RWPE2 (cell line): ENCODE measurements at places on chromosomes 2 and 18.

DNA sequence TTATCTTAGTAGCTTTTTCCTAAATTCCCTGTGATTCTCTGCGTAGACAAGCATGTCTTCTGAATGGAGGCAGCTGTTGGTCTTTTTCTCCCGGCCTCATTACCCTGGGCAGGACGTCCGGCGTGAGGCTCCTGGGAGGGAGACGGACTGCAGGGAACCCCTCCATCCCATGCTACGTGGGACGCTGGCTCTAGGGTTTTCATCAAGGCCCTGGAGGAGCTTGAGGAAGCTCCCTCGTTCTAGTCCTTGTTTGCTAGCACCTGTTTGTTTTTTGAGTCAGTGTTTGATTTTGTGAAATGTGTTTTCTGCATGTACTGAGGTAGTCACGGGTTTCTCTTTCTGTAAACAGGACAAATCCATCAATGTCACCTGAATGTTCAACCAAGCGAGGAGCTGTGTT, 99.3 kb upstream of the TMEM18 start:
- DNase-seq, result no peak

GRCh38 chr2:11042841-11043240, 112.4 kb upstream of the SLC66A3 start:
- DNase-seq, result no peak

- DNase-seq, result no peak
Measured at GRCh38 chr2:202069170-202070067, 3.6 kb upstream of the KIAA2012 start.

- no peak for DNase-seq
Measured at GRCh38 chr2:54741250-54741649, 17.8 kb downstream of the EML6 start.

- no peak for DNase-seq
Measured at GRCh38 chr2:143248631-143249030, 119.4 kb downstream of the ARHGAP15 start.

DNA sequence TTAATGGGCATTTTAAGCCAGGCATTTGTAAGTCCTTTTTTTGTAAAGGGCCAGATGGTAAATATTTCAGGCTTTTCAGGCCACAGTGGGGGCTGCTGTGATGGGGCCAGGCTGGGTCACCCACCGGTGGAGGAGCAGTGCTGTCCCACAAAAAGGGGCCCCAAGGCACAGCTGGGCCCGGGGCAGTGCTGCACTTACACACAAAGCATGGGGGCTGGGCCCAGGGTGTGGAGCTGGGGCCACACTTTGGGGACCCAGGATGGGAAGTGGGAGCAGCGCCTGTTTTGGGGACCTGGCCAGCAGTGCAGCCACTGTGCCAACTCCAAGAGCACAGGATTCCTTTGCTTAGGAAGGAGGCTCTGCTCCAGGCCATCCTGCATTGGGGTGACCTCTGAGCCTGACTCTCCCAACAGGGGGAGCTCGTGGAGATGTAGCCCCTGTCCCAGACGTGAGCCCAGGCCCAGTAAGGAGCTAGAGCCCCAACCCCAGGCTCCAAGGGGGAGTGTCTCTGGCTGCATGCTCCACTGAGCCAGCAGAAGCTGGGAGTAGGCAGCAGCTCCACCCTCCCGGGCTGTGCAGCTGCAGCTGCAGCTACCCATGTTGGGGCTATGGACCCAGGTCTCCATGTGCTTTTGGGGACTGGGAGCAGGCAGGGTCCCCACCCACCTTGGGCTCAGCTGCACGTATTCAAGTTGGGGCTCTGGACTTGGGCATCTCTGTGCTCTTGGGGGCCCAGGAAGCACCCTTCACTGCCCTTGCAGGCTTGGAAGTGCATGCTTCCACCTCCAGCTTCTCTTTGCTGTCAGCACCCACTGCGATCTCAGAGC, 1036.5 kb upstream of the CNTNAP5 start:
- DNase-seq, result no peak

- no peak for DNase-seq
Measured at GRCh38 chr2:152134488-152135280, 35.8 kb upstream of the CACNB4 start.

- DNase-seq, result no peak
Measured at GRCh38 chr2:166464187-166464586, 29.9 kb downstream of the SCN7A start.

- DNase-seq, result no peak
Measured at GRCh38 chr2:138107288-138107687, 143.0 kb downstream of the HNMT start.

DNA sequence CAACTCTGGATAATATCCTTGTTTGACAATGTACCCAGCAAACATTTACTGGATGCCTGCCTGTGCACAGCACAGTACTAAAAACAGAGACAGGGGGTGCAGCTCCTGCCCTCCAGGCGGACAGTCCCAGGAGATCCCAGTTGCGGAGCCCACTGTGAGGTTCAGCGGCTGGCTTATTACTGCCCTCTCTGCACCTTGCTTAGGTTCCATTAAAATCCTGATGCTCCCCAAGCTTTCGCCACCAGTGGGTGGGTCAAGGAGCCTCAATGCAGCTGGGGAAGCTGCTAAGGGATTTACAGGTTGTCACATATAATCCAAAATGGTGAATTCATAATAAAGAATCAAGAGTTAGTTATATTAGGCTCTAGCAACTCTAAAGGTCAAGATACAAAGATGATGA, 38.3 kb downstream of the CRACDL start:
- no peak for DNase-seq

DNA sequence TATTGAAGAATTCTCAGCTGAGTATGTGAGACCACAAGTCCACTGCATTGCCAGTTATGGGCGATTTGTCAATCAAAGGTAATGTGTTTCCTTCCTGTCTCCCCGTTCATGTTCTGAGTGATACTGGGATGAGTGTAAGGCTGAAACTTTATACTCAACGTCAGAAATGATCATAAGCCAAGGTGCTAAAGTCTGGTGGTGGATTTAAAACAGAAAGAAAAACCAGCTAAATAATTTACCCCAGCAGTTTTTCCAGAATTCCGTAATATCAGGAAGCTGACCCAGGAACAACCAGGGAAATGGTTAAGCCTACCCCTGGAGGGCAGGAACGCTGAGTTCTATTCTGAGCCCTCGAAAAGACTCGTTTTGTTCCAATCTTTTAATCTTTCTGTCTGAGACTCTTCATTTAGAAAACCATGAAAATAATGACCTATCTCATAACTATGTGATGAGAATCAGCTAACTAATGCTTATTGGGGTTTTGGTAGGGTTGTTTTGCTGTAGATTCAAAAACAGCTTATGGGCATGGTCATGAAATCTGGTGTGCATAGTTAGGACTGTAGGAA, 149.6 kb downstream of the LAMA3 start:
- DNase-seq, result no peak

DNA sequence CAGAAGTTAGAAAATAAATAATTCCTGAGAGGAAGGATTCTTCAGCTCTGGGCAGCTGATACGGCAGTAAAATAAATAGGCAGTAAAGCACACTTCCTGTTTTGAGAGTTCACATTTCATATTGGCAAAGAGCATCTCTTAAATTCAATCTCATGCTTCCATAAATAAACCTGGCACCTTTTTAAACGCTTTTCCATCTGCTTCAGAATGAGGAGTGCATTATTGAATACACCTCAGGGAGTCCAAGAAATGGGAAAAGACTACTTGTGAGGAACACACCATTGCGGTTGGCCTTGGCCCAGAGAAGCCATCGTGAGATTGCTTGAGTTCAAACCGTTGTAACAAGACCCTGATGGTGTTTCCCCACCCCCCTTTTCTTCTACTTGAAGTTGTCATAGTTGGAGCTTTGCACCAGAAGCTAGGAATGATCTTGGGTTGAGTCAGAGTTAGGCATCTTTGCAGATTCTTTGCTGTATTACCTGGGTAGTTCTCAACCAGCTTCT, 123.9 kb downstream of the RDH14 start:
- no peak for DNase-seq

- DNase-seq, result no peak
Measured at GRCh38 chr2:88545118-88545517, 82.1 kb downstream of the EIF2AK3 start.

DNA sequence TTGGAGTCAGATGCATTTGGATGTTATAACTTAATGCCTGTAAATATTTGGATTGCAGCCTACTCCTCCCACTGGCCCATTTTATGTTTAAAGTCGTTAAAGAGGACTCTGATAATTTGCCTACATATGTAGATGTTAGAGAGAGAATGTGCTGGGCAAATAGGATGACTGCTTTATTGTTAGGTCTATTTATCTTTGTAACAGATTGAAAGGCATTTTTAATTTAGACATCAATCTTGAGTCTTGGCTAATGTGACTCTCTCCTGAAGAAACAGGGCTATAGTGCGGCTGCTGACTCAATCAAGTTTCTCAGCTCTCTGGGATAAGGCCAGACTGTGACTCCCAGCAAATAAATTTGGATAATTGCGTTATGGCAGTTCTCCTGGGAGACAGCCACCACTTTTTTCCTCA, 1101.4 kb downstream of the CBLN2 start:
- DNase-seq, result no peak

DNA sequence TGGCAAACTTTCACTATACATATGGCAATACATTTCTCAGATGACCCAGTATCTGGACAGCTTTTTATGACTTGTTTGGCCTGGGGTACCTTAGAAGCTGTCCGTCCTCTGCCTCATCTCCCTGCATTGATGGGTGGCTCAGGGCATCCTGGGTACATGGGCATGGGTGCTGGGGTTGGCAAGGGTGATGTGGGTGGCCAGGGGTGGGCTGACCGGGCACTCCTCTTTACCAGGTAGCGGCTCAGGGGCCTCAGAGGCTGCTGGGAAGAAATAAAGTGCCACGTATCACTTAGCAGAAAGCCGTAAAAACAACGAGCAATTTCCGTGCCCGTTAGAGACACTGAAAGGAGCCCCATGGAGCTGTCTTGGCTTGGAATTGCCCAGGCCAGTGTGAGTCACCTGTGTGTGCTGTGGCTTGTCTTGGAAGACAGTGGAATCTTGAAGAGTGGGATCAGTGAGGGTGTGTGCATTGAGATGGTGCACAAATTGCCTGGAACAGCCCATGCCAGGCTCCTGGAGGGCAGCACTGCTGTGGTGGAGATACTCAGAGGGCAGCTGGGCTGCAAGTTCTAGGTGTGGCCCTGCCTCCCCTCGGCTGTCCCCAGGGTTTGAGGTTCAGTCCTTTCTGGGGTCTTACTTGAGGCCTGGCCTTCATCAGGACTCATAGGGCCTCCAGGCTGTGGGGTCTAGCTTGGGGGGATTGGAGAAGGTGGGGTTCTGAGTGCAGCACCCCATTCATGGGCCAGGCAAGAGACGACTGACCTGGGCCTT, 88.8 kb downstream of the FHOD3 start:
- DNase-seq, result no peak

GRCh38 chr18:76357585-76358260, 137.3 kb downstream of the ZNF516 start:
- no peak for DNase-seq

DNA sequence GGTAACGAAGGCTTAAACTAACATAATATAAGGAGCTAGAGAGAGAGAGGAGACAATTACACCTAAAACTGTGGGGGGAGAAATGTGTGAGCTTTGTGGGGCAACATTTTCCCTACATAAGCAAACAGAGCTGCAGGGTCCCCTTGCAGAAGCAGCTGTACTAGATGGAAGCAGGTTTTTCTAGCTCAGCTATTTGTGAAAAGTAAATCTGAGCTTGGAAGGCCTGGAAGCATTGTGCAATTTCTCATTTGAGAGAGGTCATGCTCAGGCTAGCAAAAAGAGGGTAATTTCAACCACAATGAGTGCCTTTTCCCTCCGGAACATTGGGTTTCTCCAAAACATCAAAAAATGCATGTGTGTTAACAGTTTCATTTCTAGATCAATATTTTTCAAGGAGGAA, 130.0 kb downstream of the ARL4C start:
- DNase-seq, result no peak

DNA sequence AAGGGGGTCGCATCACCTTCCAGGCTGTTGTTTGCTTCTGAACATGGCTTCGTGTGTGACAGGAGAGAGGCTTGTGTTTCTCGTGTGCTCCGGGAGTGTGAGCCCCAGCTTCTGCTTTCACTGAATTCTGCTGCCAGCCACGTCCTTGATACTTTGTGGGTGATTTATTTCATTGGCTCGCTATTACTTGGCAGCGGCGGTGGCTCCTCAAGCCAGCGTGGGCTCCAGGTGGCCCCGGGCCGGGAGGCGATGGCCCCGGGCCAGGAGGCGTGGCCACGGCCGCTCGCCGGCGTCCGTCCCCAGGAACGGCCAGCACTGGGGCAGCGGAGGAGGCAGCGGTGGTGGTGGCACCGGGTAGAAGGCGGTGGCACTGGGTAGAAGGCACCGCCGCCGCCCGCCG, 63.1 kb downstream of the NAPG start:
- DNase-seq, result no peak

DNA sequence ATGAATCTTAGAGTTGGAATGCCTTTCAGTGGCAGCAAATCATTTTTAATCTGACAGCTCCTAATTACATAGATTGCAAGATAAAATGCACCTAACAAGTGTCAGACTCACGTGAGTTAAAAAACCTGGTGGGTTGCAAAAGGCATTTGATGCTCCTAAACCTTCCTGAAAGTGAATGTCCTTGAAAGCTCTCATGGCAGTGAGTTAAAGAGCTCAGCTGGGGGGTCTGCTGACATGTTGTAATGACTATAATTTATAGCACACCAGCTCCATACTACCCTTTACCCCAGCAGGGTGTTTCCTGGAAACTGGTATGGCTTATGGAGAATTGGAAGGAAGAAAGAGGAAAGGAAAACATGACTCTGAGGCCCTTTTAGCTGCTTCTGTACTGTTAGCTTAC, 91.9 kb upstream of the CAVIN2 start:
- no peak for DNase-seq

DNA sequence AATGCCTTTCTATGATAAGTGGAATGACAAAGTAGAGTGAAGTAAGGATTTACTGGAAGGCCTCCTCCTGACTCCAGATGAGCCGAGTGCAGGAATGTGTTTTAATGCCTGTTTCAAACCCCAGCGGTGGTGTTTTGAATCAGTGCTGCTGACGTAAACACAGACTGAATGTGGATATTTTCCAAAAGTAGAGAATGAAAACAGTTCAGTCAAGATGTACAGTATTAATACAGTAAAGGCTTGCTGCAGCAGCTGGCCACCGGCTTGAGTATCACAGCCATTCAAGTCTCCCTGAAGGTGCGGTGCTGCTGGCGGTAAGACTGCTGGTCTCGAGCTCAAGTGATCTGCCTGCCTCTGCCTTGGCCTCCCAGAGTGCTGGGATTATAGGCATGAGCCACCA, 46.7 kb downstream of the ARHGAP28 start:
- DNase-seq, result no peak

- DNase-seq, result no peak
Measured at GRCh38 chr2:239666855-239667376, 266.1 kb upstream of the HDAC4 start.

GRCh38 chr18:42756214-42756613, 359.3 kb downstream of the RIT2 start:
- no peak for DNase-seq

- DNase-seq, result no peak
Measured at GRCh38 chr2:25053041-25053440, 11.2 kb downstream of the EFR3B start.

GRCh38 chr2:61371027-61371426, 99.9 kb downstream of the USP34 start:
- no peak for DNase-seq
